Purkinje cell (primary cell): ENCODE measurements at places on chromosomes 4 and X. TPM values are rescaled to one million over a fixed set of nuclear protein-coding genes. Genes with fewer than 3 reads are reported as not detected.

TEC gene
- polyA plus RNA-seq: 0.06 TPM in 1 of 2 replicates, not detected in the other

SLIT2 gene
- 7.4 and 10.6 TPM in 2 replicates for polyA plus RNA-seq

HSFX3 gene
- 0.20 and 0.27 TPM in 2 replicates for polyA plus RNA-seq

RIBC1 gene
- polyA plus RNA-seq: not detected in 2 replicates

TXK gene
- 0.85 TPM in 1 of 2 replicates, not detected in the other for polyA plus RNA-seq

TBC1D9 gene
- 40.3 and 49.0 TPM in 2 replicates for polyA plus RNA-seq

VEGFC gene
- not detected in 2 replicates for polyA plus RNA-seq

IL21 gene
- polyA plus RNA-seq: not detected in 2 replicates

CFAP47 gene
- 0.20 TPM in 1 of 2 replicates, not detected in the other for polyA plus RNA-seq

DCHS2 gene
- 0.70 and 1.9 TPM in 2 replicates for polyA plus RNA-seq

SYTL4 gene
- 1.0 and 2.0 TPM in 2 replicates for polyA plus RNA-seq

NXF3 gene
- polyA plus RNA-seq: not detected in 2 replicates

ADH7 gene
- polyA plus RNA-seq: not detected in 2 replicates

NFKB1 gene
- polyA plus RNA-seq: 0.34 and 3.0 TPM in 2 replicates

GPR34 gene
- 1.0 and 2.6 TPM in 2 replicates for polyA plus RNA-seq

CT45A10 gene
- polyA plus RNA-seq: not detected in 2 replicates

AFP gene
- polyA plus RNA-seq: not detected in 2 replicates

TKTL2 gene
- not detected in 2 replicates for polyA plus RNA-seq

HPSE gene
- 12.2 and 22.2 TPM in 2 replicates for polyA plus RNA-seq

GLOD5 gene
- 3.0 TPM in 1 of 2 replicates, not detected in the other for polyA plus RNA-seq

UGT2B17 gene
- not detected in 2 replicates for polyA plus RNA-seq

DUX4 gene
- not detected in 2 replicates for polyA plus RNA-seq

HUWE1 gene
- polyA plus RNA-seq: 25.5 and 33.8 TPM in 2 replicates

DMRTC1 gene
- 0.38 TPM in 1 of 2 replicates, not detected in the other for polyA plus RNA-seq

ZFP42 gene
- not detected in 2 replicates for polyA plus RNA-seq

ZBTB33 gene
- polyA plus RNA-seq: 10.4 and 13.4 TPM in 2 replicates

USP17L19 gene
- not detected in 2 replicates for polyA plus RNA-seq

HOPX gene
- polyA plus RNA-seq: 511 and 644 TPM in 2 replicates

MAGEA12 gene
- polyA plus RNA-seq: not detected in 2 replicates

CCNB3 gene
- 1.4 and 1.5 TPM in 2 replicates for polyA plus RNA-seq

MUC7 gene
- not detected in 2 replicates for polyA plus RNA-seq

SHISA3 gene
- not detected in 2 replicates for polyA plus RNA-seq

CXorf49 gene
- not detected in 2 replicates for polyA plus RNA-seq

ZNF827 gene
- 6.8 and 10.6 TPM in 2 replicates for polyA plus RNA-seq

CXorf58 gene
- 0.19 TPM in 1 of 2 replicates, not detected in the other for polyA plus RNA-seq

RNF175 gene
- 39.2 and 42.2 TPM in 2 replicates for polyA plus RNA-seq

FOXR2 gene
- not detected in 2 replicates for polyA plus RNA-seq

CCDC120 gene
- polyA plus RNA-seq: 0.52 TPM in 1 of 2 replicates, not detected in the other

RBM3 gene
- 37.2 and 38.7 TPM in 2 replicates for polyA plus RNA-seq

KDR gene
- polyA plus RNA-seq: not detected in 2 replicates

SULT1B1 gene
- 0.03 and 0.17 TPM in 2 replicates for polyA plus RNA-seq

SERTM2 gene
- not detected in 2 replicates for polyA plus RNA-seq

ANK2 gene
- 541 and 627 TPM in 2 replicates for polyA plus RNA-seq

PGAM4 gene
- not detected in 2 replicates for polyA plus RNA-seq

PITX2 gene
- not detected in 2 replicates for polyA plus RNA-seq

VCX2 gene
- polyA plus RNA-seq: not detected in 2 replicates

KLHL4 gene
- polyA plus RNA-seq: 41.9 and 48.5 TPM in 2 replicates

SH3BGRL gene
- polyA plus RNA-seq: 110 and 163 TPM in 2 replicates

C1QTNF7 gene
- 0.07 TPM in 1 of 2 replicates, not detected in the other for polyA plus RNA-seq

USP51 gene
- 2.5 and 3.7 TPM in 2 replicates for polyA plus RNA-seq

PDGFRA gene
- 0.94 and 1.2 TPM in 2 replicates for polyA plus RNA-seq

PNCK gene
- polyA plus RNA-seq: 1.4 TPM in 1 of 2 replicates, not detected in the other

SORCS2 gene
- 5.2 and 8.3 TPM in 2 replicates for polyA plus RNA-seq
